ENCODE measurements at places on chromosomes 7 and 10.

GRCh38 chr7:140168816-140169215 lies 8.0 kb downstream of the KDM7A start:
- no peak for DNase-seq

DNA sequence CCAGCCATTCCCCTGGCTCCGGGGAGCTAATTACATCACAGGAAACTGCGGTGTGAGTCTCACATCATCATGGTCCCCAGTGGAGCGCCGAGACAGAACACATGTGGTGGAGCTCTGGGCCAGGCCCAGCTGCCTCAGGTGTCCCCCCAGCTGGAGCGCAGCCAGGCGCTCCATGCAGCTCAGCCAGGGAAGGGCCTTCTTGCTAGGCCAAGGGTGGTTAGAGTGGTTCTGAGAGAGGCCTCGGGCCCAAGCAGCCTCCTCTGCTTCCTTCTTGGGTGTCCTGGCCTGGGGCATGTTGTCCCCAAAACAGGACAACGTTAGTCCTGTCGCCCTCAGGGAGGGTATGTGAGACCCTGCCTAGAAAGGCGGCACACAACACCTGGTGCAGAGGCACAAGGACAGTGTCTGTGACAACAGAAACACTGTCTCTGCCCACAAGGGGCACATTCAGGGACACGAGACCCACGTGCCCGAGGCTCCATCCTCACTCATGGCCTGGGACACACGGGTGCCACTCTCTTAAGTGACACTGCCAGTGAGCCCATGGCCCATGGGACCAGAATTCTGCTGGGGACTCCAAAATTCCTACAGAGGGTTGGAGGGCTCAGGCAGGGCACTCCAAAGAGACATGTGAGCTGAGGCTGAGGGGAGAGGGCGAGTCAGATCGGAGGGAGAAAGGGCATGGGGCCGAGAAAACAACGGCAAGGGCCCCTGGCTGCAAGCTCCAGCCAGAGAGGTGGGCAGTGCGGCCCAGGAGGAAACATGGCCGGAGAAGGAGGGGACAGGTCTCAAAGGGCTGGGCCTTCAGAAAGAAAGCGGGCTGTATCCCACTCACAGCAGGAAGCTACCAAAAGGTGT lies 37.0 kb upstream of the RET start:
- no peak for DNase-seq

DNA sequence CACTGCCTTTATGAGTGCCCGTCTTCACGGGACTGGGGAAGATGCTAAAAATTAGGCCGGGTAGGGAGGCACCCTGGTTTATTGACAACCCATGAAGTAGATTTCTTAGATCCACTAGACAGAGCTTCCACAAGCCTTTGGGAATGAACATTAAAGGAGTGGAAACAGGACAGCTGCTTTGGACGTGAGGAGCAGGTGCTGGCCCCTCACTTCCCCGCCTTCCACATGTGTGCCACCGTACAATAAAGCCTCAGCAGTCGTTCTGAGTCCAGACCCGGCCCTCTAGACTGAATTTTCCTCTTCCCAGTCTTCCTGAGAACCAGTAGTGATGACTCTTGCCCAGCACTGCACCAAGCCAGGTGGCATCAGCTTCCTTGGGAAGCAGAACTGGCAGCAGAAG lies 282.4 kb downstream of the CELF2 start:
- no peak for DNase-seq

DNA sequence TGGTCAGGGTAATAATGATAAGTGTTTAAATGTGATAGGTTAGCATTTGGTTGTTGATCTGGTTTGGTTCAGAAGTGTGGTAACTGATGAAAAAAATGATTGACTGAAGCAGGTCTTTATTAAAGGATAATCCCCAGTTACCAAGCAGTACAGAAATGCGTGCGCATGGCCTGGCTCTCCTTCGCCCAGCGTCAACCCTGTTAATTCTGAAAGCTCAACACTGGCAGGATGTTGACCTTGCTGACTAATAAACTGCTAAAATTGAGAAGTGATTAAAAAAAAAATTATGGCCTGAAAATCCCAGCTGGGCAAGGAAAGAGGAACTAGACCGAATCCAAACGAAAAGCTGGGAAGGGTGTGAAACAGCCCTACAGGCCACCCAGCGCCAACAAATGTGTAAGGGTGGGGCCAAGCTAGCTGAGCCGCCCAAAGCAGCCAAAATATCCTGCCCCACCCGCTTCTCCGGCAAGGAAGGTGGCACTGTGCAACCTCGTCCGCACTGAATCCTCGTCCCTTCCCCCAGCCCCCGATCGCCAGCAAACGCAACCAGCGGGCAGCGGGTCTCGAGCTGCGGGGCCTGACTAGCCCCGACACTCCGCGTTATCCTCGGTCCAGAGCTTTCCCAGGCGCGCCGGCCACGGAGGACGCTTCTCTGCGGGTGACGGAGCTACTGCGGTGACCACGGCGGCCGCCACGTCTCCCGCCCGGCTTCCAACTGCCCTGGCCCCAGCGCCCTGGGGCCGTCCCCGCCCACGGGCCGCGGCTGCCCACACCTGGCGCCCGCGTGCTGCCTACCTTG lies 561 bp downstream of the SHTN1 start:
- no peak for DNase-seq

DNA sequence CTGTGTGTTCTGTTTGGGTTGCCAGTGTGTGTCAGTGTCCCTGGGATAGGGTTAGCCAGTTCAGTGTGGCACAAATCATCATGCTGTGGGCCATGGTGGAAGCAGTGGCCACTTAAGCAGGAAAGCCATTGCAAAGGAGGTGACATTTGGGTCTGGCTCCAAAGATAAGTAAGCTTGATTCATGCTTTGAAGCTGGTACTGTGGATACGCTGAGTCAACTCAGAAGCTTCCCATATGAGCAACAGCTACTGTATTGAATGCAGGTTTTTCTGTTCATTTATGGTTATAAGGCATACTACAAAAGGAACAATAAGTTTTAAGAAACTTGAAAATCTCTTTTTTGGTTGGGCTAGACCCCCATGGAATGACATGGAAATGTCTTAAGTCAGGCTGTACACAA lies 143.1 kb downstream of the BMPER start:
- no peak for DNase-seq

DNA sequence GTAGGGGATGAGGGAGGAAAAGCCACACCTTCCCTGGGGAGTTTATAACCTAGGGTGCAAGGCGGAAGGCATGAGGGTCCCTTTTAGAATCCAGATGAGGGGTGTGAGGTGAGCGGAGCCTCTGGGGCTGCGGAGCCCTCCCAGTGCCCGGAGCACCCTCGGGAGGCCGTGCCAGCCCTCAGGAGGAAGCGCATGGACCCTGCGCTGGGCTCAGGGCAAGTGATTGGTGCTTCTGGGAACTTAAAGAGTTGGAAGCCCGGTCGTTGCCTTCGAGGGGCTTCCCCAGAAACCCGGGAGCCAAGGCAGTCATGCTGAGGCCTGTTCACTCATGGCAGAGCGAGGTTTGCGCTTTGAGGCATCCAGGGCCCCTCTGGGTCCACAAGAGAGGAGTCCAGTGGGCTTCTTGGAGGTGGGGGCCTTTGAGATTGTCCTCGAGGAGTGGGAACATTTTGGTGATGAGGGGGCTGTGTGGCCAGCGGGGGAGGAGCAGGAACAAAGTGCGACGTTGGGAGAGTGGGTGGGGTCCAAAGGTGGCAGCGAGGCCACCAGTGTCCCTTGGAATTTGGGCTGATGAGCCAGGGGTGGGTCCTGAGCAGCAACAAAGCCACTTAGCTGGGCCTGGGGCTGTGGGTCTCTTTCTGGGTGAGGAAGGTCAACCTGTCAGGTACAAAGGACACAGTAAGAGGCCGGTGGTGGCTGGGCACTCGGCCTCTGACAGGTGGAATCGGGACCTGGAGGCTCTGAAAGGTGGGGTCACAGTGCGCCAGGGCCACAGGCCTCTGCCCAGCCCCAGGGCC lies 79.9 kb downstream of the MKI67 start:
- no peak for DNase-seq

DNA sequence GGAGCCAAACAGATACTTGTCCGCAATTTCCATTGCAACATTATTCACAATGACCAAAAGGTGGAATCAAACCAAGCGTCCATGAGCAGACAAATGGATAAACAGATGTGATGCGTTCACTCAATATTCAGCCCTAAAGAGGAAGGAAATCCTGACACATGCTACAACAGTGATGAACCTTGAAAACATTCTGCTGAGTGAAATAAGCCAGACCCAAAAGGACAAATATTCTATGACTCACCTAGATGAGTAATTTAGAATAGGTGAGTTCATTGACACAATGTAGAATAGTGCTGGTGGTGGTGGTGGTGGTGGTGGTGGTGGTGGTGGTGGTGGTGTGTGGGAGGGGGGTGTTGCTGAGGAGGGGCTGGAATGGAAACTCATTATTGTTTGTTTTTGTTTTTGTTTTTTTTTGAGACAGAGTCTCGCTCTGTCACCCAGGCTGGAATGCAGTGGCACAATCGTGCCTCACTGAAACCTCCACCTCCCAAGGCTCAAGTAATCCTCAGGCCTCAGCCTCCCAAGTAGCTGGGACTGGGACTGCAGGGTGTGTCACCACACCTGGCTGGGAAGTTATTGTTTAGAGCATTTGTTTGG lies 28.6 kb downstream of the SMKR1 start:
- DNase-seq = no peak

GRCh38 chr10:118106426-118106825 lies 59.7 kb upstream of the RAB11FIP2 start:
- DNase-seq = peak; percentile 80

GRCh38 chr10:110786172-110786571 lies 85.6 kb upstream of the PDCD4 start:
- DNase-seq = no peak

DNA sequence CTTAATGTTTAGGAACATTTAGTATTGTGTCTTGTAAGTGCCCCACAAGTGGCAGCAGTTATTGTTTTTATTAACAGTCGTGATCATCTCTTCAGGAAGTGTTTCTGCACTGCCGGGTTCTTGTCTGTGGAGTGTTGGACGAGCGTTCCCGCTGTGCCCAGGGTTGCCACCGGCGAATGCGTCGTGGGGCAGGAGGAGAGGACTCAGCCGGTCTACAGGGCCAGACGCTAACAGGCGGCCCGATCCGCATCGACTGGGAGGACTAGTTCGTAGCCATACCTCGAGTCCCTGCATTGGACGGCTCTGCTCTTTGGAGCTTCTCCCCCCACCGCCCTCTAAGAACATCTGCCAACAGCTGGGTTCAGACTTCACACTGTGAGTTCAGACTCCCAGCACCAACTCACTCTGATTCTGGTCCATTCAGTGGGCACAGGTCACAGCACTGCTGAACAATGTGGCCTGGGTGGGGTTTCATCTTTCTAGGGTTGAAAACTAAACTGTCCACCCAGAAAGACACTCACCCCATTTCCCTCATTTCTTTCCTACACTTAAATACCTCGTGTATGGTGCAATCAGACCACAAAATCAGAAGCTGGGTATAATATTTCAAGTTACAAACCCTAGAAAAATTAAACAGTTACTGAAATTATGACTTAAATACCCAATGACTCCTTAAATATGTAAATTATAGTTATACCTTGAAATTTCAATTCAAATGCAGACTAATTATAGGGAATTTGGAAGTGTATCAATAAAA lies 22.2 kb downstream of the PLA2G12B start:
- no peak for DNase-seq

- no peak for DNase-seq
Measured at GRCh38 chr10:127802531-127803095, 65.6 kb downstream of the FOXI2 start.
